ENCODE measurements at places on chromosomes 12 and 14.

GRCh38 chr14:94675036-94675435 is 62.8 kb downstream of the SERPINA3 start:
- no peak for DNase-seq

- DNase-seq, result no peak
These were observed 141.7 kb downstream of the SYT1 start for GRCh38 chr12:79006306-79006705.

- DNase-seq, result no peak
These were observed 2.8 kb downstream of the PHETA1 start for GRCh38 chr12:111366075-111366474.

DNA sequence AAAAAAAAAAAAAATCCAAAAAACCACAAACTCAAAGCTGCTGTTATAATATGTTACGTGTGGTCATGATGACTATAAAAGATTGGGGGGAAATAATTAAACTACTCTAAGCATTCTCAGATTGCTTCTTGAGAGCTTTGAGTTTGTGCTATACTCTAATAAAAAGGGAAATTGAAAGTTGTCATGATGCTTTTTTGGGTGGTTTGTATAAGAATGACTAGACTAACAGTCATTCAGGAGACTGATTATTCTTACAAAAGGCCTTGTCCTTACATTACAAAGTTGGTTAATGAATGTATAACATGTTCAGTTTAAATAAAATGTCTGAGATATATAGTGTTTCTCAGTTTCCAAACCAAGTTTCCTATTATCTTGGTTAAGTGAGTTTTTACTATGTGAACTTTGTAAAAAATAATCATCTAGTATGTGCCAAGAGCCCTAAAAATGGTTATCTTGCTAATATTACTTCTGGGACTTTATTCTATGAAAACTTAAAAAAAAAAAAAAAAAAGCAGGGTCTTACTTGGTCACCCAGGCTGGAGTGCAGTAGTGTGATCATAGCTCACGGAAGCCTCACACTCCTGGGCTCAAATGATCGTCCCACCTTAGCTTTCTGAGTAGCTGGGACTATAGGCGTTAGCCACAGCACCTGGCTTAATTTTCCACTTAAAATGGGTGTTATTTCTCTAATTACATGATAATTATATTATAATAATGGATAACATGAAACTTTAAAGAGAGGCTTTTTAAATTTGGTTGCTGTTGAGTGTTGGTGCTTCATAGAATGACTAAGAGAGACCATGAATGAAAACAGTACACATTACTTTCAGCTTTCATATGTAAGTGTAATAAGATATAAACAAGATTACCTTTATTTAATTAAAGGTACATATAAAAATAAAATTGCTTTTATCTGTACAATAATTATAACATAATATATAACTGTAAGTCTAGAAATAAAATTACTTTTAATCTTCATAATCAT is 459.6 kb upstream of the RGS6 start:
- no peak for DNase-seq

DNA sequence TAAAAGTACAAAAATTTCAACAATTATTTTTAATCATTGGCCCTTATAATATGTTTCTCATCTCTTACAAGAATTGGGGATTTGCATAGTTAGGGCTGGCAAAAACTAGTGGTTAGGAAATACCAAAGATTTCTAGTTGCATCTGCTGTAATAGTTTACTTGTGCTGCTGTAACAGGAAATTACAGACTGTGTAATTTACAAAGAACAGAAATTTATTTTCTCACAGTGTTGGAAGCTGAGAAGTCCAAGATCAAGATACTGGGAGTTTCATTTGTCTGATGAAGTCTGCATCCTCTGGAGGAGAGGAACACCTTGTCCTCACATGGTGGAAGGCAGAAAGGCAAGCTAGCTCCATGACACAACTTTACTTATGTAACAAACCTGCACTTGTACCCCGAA is 157.0 kb downstream of the FLRT2 start:
- no peak for DNase-seq

- DNase-seq, result no peak
These were observed 58.4 kb downstream of the PTHLH start for GRCh38 chr12:27913999-27914614.

- peak; percentile 26 for DNase-seq
These were observed 1.5 kb upstream of the STRAP start for GRCh38 chr12:15880721-15881120.

- DNase-seq, result no peak
These were observed 401.1 kb upstream of the FOXG1 start for GRCh38 chr14:28365510-28365909.

DNA sequence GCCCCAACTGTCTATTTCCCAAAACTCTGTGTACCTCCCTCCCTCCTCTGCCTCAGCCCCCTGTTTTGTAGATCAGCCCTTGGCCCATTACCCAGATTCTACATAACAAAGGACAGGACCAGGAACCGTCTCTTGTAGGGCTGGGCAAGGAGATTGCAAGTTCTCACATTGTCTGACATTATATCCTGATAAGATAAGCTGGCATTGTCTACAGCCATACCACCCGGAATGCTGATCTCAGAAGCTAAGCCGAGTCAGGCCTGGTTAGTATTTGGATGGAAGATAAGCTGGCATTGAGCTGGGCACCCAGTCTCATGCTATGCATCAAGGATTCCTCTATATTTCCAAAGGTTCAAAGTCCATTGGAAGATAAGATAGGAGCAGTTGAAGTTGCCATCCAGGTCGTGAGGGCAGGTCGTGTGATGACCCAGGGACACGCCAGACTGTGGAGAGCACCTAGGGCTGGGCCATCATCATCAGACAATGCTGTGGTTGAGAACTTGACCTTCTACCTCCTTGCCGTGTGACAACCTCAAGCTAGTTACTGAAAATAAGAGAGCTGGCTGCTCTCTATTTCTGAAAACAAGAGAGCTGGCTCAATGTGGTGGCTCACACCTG is 29.5 kb downstream of the PHETA1 start:
- no peak for DNase-seq

DNA sequence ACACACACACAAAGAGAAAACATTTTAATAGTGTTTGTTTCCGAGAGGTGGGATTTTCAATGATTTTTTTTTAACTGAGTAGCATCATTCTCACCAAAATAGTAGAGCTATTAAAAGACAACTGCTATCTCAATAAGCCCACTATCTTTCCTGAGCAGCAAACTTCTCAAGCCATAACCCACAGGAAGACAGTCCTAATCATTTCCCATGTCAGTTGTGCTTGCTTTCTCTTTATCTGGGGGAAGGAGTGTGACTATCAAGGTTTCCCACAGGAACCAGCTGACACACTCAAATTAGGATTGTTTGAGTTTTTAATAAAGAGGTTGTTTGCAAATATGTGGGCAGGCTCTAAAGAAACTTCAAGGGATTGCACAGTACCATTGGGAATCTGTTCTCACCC is 4.9 kb upstream of the MAX start:
- DNase-seq, result no peak

DNA sequence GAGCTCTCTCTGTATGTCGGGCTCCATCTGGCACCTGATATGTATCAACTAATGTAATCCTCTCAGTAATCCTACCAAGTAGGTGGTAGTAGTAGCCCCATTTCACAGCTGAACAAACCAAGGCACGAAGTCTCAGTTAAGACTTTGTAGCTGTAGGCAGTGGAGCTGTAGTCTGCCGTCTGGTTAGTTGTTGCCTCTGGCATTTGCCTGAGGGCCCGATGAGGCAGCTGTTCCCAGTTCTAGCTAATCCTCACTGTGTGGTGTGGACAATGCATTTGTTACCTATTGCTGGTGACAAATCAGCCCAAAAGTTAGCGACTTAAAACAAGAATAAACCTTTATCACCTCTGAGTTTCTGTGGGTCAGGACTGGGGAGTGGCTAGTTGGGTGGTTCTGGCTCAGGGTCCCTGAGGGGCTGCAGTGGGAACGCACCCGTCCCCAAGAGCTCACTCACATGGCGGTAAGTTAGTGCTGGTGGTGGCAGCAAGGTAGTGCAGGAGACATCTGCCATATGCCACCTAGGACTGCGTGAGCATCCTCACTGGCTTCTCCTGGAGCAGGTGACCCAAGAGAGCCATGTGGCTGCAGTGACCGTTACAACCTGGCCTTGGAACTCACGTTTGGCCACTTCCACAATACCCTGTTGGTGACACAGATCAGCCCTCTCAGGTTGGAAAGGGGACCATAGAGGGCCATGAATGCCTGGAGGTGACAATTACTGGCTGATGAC is 5.6 kb downstream of the AACS start:
- DNase-seq, result no peak

GRCh38 chr12:87661786-87662377 is 367.3 kb downstream of the C12orf50 start:
- DNase-seq, result no peak

- DNase-seq, result no peak
These were observed 7.9 kb downstream of the EMG1 start for GRCh38 chr12:6978611-6979011.

DNA sequence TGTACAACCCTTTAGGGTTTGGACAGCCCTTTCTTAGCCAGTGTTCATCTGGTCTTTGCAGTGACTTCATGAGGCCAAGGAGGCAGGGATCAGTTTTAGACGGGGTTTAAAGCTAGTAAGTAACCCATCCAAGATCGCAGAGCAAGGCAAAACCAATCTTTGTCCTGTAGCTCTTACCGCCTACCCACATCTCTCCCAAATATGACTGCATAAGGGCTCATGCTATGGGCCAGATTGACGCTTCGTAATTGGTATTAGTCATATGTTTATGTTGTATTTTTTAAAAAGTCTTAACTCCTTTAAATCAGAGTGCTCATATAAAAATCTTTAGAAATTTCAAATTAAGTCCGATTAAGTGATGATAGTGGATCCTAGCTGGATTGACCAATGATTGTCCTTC is 3.7 kb upstream of the CLMN start:
- no peak for DNase-seq

- DNase-seq, result no peak
These were observed 475.8 kb downstream of the RAD51B start for GRCh38 chr14:68295316-68295816.

DNA sequence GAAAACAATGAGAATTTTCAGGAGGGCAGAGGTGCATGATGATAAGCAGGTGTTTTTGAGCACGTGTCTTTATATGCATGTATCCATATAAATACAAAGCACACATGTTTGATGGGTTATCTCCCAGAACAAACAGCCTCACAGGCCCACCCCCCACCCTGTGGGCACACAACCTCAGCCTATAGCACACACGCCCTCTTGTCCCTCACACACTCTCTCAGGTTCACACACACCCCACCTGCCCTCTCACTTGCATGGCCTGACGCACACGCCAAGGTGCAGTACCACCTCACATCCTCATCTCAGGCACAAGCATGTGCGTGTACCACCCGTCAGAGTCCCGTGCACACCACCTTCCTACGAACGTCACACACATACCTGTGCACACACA is 8.6 kb upstream of the KRT8 start:
- no peak for DNase-seq

DNA sequence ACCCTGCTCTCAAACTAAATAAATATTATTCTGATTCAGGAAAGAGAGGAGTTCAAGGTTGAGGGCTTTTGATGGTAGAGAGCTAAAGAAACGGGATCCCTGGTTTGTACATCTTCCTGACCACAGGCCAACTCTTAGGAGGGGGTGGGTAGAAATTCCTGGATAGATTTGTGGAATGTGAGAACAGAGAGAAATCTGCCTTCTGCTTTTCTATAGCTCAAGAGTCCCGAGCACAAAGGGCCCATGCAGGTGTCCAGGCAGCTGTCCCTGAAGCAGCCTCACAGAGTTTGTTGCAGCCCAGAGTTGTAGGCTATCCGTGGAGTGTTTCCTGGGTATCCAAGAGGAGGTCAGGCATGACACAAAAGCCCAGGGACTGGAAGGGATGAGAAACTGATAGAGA is 198.6 kb downstream of the BCAT1 start:
- no peak for DNase-seq

DNA sequence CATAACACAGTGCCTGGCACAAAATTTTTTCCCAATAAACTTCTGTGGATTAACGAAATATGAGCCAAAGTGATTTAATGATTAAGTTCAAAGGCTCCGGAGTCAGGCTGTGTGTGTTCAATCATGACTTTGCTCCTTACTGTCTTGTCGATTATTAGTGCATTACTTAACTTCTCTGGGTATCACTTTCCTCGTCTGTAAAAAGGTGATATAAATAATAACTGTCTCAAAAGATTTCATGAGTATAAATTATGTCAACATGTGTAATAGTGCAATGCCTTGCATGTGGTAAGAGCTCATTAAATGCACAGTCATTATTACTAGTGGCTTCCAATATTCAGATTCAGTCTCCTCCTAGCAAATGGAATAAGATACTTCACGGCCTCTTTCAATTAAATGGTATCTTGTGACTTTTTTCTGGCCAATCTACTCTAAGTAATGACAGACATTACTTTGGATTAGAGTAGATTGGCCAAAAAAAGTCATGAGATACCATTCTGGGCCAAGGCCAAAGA is 6.8 kb upstream of the IFNG start:
- no peak for DNase-seq

DNA sequence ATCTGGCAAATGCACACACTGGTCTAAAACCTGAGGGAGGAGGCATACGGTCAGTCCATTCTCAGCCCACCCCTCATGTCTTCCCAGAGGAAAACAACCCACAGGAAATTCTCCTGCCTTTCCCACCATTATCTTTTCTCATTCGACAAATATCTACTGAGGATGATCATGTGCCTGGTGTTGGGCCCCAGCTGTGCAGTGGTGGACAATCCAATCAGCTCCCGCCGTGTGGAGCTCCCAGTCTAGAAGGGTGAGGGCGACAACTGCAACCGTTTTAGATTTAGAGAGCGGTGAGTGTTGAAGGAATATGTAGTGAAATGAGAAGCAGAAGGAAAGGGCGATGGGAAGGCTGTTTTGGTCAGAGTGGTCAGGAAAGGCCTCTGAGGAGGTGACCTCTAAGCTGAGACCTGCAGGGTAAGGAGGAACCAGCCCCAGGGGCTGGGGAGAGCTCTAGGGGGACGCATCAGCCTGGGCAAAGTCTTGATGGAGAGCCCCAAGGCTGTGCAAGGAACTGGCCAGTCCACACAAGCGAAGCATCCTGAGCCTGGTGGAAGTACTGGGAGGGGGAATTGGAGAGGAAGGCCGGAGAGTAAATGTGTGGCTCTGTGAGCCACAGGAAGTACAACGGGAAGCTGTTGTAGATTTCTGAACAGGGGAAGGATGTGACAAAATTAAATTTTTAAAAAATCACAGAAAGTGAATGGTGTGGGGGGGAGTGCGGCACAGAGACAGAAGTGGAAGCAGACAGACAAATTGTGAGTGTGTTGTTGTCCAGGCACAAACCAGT is 192.8 kb downstream of the NTF3 start:
- no peak for DNase-seq

All from DMS79 (cell line).